GOT3 (cell line): ENCODE measurements at places on chromosomes 11 and 22.
A peak's percentile ranks its signal among the peaks of the same experiment; 100 is the strongest.

DNA sequence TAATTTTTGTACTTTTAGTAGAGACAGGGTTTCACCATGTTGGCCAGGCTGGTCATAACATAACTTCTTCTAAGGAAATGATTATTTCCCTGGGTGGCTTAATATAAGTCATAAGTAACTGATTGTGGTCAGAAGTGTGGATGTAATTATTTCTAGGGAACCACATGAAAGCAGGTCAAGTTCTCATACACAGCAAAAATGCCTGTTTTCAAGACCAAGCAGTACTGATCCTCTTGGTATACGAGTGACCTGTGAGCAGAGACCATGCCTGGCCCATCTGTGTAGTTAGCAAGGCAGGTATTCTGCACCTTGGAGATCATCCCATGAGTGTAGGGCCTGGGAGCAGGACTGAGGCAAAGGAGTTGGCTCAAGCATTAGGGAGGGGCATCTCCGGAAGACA, 32.5 kb upstream of the NUCB2 start:
- no peak for DNase-seq

GRCh38 chr11:31649129-31649966, 139.8 kb downstream of the ELP4 start:
- DNase-seq: no peak

- DNase-seq: no peak
These were observed 14.6 kb downstream of the POU2AF1 start for GRCh38 chr11:111364503-111364902.

GRCh38 chr11:16871368-16871767, 132.9 kb downstream of the C11orf58 start:
- no peak for DNase-seq

DNA sequence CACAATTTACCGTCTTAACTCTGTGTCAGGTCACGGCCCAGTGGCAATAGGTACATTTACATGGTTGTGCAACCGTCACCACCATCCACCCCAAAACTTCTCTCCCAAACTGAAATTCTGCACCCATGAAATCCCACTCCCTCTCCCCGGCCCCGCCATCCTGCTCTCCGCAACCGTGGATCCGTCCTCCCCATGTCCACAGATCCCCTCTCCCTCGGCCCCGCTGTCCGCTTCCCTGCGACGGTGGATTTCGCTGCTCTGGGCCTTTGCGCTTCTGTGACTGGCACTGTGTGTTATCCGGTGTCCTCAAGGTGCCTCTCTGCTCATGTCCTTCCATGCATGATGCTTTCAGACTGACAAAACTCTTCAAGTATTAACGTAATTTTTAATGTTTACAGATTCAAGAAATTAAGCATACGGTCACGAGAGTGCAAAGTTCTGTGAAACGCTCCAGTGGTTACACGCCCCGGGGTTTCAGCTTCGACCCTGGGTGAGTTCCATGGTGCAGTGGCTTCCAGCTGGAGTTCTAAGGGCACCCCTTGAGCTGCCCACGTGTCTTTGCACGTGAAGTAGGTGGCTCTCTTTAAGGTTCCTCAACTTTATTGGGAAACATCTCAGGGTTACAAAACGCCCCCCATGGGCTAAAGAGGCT, 76.4 kb downstream of the KCNQ1 start:
- no peak for DNase-seq

DNA sequence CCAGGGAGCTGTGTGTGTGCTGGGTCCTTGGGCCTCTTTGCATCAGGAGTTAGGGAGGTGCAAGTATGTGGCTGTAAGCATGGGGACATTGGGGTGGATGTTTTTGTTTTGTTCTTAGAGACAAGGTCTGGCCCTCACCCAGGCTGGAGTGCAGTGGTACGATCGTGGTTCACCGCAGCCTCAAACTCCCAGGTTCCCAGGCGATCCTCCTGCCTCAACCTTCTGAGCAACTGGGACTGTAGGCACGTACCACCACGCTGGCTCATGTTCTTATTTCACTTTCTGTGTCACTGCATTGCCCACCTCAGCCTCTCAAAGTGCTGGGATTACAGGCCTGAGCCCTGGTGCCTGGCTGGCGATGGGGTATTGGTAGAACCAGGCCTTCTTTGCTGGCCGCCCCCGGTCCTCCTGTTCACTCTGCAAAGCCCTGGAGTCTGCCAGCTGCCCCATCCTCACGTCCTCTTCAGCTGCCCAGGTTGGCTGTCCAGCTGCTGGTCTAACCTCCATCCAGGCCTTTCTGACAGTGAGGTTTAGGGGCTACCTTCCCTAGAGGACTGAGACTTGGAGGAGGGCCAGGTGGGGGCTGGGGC, 851 bp upstream of the GRAMD4 start:
- no peak for DNase-seq

GRCh38 chr22:27810609-27811151, 9.1 kb upstream of the MN1 start:
- no peak for DNase-seq

- no peak for DNase-seq
These were observed 6.6 kb upstream of the ARAP1 start for GRCh38 chr11:72758690-72759389.

GRCh38 chr22:36510384-36510783, 3.5 kb upstream of the FOXRED2 start:
- no peak for DNase-seq

GRCh38 chr11:64562723-64563351, 28.2 kb upstream of the SLC22A12 start:
- DNase-seq: no peak

DNA sequence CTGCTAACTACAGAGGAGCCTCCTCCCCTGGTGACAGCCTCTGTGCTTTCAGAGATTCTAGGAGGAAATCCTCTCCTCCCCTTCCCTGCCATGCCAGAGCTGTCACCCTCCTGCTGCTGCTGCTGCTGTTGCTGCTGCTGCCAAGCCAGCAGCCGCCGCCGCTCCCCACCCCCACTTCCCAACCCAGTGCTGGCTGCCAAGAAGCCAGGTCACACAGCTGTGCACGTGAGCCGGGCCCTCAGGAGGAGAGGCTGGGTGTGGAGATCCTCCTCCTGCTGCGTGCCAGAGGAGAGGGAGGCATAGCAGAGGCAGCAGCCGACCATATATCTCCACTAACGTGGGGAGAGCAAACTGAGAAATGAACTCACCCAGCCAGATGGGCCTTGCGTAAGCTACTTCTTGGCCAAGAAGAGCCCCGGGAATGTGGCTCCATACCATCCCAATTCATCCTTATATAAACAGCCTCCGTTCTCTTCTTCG, 12.4 kb downstream of the CRY2 start:
- peak; percentile 67 for DNase-seq

DNA sequence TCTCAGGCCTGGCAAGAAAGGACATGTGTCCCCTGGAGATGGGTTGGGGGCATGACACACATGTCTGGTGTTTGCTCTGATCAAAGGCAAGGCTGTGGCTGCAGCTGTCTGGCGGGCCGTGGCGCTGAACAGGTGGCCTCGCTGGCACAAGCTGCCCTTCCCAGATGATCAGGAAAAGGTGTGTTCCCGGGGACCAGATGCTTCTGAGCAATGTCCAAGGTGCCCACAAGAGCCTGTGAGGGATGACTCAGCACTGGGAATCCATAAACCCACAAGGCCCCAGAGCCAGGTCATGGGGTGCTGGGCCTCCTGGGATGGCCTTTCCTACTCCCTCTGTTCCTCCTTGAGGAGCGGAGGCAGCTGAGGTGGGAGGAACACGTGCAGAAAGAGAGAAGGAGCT, 9.7 kb upstream of the LRP5 start:
- no peak for DNase-seq

DNA sequence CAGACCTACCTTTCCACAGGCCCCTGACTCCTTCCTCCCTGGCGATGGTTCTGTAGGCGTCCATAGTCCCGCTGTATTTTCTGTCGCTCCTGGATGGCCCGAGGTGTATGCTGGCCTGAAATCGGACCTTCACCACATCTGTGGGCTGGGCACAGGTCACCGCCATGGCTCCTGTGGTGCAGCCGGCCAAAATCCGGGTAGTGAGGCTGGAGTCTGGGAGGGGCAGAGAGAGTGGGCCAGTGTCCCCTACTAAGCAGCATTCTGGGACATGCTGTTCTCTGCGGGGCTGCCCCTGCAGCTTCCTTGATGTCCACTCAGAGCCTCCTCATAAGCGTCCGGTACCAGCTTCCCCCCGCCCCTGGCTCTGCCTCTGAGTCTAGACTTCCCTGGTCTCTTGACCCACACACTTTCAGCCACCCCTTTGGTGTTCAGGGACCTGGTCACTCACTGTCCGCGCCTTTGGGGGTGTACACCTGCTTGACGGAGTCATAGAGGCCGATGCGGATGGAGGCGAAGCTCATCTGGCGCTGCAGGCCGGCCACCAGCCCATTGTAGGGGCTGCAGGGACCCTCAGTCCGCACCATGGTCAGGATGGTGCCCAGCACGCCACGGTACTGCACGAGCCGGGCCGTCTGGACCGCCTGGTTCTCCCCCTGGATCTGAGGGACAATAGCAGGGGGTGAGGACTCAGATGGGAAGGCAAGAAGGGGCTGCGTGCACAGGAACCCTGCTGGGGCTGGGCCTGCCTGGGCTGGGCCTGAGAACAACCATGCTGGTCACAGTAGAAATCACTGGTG, 3.0 kb downstream of the UCP3 start:
- DNase-seq: no peak

DNA sequence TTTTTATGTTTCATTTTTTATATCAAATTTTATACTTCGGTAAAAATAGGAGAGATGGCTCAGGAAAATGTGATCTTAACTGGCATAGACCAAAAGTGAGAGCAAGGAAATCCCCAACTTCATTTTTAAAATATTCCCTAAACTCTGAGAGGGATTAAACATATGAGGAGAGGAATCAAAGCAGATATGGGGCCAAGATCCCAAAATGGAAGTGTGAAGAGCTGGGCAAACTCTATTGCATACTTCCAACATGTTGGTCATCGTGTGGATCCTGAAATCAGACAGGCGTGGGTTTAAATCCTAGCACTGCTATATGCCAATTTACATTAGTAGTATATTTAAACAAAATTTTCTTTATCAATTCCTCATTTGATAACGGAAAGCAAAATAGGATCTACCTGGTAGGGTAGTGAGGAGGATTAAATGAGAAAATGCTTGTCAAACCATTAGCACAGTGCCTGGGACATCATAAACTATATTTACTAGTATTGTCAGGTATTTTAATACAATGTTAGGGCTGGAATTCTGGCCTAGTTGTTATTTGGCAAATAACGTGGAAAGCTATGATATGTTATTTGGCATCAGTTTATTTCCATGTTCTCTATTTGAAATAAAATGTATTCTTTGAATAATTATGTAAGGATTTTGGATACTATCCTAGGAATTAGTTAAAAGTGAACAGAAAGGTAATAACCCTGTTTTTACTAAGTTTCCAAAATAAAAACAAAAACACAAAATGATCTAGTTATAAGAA, 392.8 kb upstream of the CCDC90B start:
- no peak for DNase-seq

DNA sequence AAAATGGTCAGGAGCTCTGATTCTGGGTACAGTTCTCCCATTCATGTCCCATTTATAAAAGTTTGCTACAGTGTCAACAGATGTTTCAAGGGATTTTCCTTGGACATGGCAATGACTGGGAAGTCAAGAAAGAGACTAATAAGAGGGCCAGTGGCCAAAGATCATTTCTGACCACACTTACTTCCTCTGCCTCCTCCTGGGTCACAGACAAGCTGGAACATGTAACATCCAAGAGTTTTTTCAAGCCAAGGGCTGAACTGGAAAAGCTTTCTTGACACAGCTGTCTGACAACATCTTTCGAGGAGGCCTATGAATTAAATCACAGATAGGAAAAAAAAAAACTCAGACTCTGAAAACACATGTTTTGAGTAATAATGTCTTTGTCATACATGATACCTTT, 8.7 kb downstream of the COMMD9 start:
- DNase-seq: no peak

GRCh38 chr22:19748139-19748538, 12.4 kb upstream of the TBX1 start:
- DNase-seq: no peak

GRCh38 chr11:19659529-19659928, 53.1 kb upstream of the NAV2 start:
- no peak for DNase-seq

DNA sequence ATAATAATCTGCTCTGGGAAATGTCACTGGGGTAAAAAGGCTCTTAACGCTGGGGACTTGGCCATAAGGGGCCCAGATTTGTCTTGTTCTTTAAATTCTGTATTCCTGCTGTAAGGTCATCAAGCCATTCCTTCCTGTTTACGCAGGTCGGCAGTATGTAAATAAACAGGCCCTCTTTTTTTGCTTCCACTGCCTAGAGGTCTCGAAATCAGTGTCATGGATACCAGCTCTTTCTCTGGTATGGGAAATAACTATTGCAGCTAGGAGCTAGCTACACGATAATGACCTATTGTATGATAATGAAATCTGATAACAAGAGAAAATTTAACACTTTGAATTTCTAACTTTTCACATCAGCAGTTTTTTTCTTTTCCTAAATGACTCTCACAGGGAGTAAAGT, 209.2 kb upstream of the NARS2 start:
- DNase-seq: no peak

GRCh38 chr11:99368583-99368982, 347.8 kb downstream of the CNTN5 start:
- DNase-seq: no peak

DNA sequence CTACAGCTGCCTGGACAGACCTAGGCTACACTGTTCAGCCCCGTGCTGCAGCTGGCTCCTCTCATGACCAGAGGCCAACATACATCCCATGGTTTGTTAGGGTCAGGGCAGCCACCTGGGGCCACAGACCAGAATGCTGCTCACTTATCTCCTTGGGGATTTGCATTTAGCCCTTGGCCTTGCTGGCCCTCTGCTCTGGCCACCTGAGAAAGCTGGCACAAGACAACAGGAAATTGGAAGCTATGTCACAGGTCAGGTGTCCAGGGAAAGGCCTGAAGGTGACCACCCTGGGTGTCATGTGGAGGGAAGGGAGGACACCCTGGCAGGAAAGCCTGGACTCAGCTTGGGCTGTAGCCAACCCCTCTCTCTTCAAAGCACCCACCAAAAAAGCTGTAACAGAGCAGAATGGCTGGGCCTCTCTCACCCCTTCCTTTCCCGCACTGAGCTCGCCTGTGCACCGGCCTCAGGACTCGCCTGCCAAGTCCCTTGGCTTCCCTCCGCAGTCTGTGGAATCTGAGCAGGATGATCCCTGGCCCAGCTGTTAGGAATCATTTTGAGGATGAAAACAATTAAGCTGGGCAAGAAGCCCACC, 86.3 kb downstream of the SNX19 start:
- no peak for DNase-seq

- DNase-seq: no peak
These were observed 3.3 kb upstream of the DIXDC1 start for GRCh38 chr11:111933872-111934271.

GRCh38 chr11:79291948-79292347, 148.9 kb downstream of the TENM4 start:
- DNase-seq: no peak

GRCh38 chr11:77249427-77249826, 52.1 kb downstream of the GDPD4 start:
- DNase-seq: no peak

DNA sequence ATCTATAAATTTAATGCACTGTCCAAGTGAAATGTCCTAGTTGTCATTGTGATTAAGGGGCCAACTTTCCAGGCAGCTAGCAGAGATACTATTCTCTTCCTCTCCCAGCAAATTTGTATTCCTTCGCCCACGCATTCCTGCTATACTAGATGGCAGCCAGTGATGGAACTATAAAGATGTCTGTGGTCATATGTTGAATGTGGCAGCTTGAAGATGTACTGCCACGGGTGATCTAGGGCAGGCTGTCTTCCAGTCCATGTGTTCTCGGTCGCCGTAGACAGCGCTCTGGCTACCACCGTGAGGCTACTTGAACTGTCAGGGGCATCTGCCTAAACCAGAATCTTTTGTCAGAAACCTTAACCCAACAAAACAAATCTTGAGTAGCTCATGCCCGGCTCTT, 8.3 kb upstream of the SIDT2 start:
- no peak for DNase-seq
